ENCODE measurements at places on chromosomes 12 and 14.

- no peak for DNase-seq
Observed at GRCh38 chr12:15214851-15215601, 6.2 kb downstream of the RERG start.

DNA sequence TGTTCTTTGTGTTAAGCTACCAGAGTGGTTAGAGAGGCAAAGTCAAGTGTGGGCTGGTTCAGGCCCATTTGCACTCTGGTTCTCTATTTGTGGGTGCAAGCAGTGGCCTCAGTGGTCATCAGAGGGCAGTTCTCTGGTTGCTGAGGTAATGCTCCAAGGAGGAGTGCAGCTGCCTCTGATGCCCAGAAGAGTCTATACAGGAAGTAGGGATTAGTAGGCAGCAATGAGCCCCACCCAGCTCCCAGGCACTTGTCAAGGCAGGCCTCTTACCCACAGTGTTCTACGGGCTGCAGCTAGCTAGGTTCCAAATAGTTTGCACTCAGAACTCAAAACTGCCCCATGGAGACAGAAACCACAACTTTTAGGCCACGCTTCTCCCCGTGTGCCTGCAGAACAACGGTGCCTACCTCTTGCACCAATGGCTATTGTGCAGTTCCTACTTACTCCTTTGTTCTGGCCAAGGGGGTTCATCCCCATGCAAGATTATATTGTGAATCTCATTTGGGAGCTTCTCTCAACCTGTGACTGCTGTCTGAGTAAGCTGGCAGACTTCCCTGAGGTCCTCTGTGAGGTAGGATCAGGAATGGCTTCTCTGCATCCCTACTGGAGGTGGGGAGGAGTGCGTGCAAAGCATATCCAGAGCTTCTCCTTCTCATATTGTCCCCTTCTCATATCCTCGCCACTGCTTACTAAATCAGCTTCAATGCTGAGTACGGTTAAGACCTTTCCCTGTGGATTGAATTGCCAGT, 410.3 kb upstream of the LMO3 start:
- no peak for DNase-seq

DNA sequence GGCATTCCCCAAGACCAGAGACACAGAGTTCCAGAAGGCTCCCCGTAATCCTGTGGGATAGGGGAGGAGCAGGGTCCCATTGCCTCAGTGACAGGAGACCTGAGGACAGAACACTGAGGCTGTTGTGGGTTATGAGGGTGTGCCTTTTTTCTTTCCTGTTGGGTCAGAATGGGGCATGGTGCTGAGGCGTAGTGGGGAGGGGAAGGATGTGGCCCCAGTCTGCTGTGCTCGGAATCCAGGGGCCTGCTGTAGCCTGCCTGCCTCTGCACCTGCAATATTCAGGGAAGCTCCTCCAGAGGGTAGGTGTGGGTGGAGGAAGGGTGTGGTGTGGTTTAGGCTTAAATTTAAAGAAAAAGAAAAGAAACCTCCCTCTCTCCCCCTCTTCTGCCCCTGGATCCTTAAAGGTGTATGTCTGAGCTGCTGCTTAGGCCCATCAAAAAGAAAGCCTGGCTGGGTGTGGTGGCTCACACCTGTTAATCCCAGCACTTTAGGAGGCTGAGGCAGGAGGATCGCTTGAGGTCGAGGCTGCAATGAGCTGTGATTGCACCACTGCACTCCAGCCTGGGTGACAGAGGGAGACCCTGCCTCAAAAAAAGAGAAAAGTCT, 18.7 kb downstream of the PLEKHG3 start:
- DNase-seq = no peak

- no peak for DNase-seq
Observed at GRCh38 chr12:53538209-53538689, 31.0 kb upstream of the NPFF start.

DNA sequence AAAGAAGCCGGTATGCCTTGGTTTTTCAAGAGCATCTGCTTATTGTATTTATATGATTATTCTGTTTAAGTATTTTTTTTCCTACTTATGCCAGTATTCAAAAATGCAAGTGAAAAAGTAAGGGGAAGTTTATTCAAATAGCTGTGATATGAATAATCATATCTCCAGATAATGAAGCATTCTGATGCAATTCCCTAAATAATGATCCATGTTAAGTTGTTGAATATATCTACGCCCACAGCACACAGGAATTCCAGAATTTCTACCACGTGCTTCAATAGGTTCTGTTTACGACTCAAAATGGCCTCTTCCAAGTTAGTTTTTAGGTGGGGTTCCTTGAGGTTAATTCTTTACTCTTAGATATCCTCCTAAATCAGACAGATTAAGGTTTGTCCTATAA, 208.3 kb downstream of the NAV3 start:
- DNase-seq = no peak

GRCh38 chr14:95526483-95527386, 8.1 kb upstream of the GLRX5 start:
- no peak for DNase-seq

- no peak for DNase-seq
Observed at GRCh38 chr14:51616724-51617409, 34.8 kb upstream of the FRMD6 start.

DNA sequence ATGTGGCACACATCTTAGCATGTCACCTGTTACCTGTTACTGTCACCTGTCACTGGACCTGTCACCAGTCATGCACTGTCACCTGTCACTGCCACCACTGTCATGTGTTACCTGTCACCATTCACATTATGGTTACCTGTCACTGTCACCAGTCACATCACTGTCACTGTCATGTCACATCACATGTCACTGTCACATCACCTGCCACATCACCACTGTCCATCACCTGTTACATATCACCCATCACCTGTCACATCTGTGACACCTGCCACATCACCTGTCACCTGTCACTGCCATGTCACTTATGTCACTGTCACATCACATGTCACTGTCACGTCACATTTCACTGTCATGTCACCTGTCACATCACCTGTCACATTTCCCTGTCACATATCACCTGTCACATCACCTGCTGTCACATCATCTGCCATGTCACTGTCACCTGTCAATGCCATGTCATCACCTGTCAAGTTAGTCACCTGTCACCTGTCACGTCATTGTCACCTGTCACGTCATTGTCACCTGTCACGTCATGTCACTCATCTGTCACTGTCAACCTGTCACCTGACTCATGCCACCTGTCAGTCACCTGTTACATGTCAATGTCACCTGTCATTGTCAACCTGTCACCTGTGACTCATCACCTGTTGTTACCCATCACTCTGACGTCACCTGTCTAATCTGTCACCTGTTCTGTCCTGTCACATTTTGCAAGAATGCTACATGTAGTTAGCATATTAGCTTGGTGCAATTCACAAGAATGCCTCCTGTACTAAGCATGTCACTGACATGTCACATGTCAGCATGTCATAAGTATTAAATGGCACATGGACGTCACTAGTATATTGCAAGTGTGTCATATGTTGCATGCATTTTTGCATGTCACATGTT, 29.0 kb upstream of the TESC start:
- DNase-seq = no peak

DNA sequence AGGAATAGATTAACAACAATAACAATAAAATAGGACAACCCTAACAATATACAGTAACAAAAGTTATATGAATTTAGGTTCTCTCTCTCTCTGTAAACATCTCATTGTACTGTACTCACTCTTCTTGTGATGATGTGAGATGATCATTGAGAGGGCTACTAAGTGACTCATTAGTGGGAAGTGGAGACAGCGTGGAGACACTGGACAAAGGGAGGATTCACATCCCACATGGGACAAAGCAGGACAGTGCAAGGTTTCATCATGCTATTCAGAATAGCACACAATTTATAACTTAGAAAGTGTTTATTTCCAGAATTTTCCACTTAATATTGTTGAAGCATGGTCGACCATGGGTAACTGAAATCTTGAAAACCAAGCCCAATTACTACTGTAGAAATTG, 26.0 kb upstream of the SPATA7 start:
- DNase-seq = no peak

DNA sequence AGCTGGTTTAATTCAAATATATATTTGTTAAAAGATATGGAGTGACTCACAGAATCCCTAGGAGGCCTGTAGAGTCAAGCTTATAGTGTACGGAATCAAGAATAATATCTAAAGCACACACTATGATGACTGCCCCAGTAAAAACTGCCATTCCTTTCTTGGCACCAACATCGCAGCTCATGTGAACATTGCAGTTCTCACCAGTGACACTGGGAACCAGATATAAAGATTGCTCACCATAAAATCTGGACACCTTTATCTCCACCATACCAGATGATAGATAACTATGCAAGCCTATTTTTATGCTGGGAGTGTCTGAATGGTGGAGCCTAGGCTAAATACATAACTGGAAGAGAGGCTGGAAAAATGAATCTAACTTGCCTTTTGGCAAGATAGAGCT, 463.9 kb upstream of the TBX3 start:
- DNase-seq = no peak

Data from D341Med (cell line).